Activated gamma-delta T cell treated with Interleukin-2 at 50 U/mL for 16 hours (primary cell): ENCODE measurements at places on chromosomes 2 and 18.
A peak's percentile ranks its signal among the peaks of the same experiment; 100 is the strongest.

GRCh38 chr2:171811245-171811628, 82.8 kb downstream of the SLC25A12 start:
- no peak for DNase-seq

GRCh38 chr2:213149294-213149875, 2.0 kb downstream of the IKZF2 start:
- no peak for DNase-seq

GRCh38 chr18:36327352-36328316, 30.1 kb downstream of the FHOD3 start:
- DNase-seq, result no peak

DNA sequence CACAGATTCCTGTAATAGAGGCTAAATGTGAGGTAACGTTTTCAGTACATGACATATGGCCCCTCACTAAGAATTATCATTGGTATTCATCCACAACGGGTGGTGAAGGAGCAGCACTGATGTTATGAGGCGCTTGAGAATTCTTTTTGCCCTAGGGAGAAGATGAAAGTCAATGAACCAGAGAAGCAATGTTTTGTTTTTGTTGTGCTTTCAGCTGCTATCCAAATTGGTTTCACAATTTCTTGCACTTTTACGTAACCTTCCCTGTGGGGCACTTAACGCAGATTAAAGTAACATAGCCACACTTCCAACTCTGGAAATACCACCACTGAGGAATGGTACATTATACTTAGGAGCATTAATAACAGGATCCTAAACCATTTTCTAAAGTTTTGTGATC, 13.3 kb upstream of the CCDC85A start:
- no peak for DNase-seq

DNA sequence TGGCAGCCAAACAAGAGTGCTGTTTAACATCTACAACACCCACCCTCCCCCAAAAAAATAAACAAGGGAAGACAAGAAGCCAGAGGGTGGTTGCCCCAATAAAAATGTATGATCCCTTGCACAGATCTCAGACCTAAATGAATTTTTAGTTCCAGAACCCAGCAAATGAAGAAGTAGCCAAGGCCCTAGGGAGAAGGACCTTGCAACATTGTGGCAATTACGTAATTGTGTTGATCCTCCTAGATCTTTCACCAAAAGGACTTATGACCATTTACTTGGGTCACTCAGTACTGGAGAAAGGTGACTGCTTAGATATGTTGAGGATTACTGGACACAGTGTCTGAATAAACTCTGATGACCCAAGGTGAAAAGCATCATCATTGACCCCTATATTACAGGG, 1393.8 kb downstream of the LRP1B start:
- no peak for DNase-seq

DNA sequence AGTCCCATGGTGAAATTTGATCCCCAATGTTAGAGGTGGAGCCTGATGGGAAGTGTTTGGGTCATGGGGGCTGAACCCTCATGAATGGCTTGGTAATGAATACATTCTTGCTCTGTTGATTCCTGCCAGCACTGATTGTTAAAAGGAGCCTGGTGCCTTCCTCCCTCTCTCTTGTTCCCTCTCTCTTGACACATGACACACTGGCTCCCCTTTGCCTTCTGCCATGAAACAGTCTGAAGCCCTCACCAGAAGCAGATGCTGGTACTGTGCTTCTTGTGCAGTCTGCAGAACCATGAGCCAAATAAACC, 30.6 kb upstream of the EPC2 start:
- DNase-seq, result no peak

- DNase-seq, result no peak
These were observed 135.1 kb downstream of the CELF4 start for GRCh38 chr18:37430357-37431076.

GRCh38 chr2:138036522-138036921, 72.2 kb downstream of the HNMT start:
- DNase-seq, result no peak

GRCh38 chr2:168312036-168312822, 64.8 kb upstream of the STK39 start:
- no peak for DNase-seq

- DNase-seq, result no peak
These were observed 119.5 kb downstream of the SMAD7 start for GRCh38 chr18:48831113-48831759.

GRCh38 chr2:230849633-230850357, 14.9 kb upstream of the ITM2C start:
- DNase-seq, result peak; percentile 74

DNA sequence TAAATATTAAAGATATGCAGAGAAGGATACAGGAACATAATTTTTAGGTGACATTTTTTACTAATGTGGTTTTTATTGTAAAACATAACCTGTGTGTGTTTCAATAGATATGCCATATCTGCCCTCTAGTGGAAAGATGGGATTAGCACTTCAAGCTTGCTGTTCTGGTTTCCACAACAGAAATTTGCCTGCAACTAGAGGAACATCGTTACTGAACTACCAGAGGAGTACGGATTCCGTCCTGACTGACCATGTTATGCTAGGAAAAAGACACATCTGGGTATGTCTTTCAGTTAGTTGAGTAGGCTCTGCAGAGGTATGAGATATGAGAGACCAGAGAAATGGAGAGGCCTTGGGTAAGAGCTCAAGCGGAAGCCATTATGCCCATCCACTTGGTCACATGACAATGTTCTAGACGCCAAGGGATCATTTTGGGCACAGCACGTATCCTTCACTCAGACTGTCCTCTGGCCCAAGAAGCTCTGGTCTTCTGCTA, 104.9 kb downstream of the MBD2 start:
- DNase-seq, result no peak

GRCh38 chr2:207951734-207952470, 73.4 kb downstream of the PLEKHM3 start:
- DNase-seq, result no peak

- DNase-seq, result no peak
These were observed 251.7 kb downstream of the LRRTM4 start for GRCh38 chr2:77270433-77270832.

DNA sequence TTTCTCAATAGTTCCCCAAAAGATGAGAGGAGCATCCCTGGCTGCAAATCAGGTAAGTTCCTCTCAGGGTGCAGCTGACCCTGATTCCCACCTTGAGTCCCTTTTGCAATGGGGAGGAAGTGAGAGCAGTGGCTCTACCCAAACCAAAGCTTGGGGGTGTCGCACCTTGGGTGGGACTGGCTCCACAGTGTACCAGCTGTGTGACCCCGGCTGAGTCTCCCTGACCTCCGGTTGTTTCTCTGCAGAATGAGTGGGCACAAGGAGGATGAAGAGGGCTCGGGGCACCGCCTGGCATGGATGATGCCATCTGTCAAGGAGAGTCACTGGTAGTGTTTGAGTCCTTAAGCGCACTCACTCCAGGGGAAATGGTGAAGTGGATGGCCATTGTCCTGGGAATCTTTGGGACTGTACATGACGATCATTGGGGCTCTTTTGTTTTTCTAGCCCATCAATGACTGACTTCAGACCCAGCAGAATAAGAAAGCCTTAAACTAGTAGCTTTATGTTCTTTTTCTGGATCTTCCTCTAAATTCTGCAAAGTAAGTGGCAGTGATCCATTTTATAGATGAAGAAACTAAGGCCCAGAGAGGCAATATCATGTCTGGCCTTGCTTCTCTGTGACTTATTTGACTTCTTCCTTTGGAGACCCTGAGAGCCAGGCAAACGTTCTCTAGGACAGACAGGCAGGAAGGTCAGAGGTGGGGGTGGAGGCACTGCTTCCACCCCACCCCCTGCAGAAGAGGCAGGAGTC, 106.3 kb upstream of the ST3GAL5 start:
- no peak for DNase-seq

DNA sequence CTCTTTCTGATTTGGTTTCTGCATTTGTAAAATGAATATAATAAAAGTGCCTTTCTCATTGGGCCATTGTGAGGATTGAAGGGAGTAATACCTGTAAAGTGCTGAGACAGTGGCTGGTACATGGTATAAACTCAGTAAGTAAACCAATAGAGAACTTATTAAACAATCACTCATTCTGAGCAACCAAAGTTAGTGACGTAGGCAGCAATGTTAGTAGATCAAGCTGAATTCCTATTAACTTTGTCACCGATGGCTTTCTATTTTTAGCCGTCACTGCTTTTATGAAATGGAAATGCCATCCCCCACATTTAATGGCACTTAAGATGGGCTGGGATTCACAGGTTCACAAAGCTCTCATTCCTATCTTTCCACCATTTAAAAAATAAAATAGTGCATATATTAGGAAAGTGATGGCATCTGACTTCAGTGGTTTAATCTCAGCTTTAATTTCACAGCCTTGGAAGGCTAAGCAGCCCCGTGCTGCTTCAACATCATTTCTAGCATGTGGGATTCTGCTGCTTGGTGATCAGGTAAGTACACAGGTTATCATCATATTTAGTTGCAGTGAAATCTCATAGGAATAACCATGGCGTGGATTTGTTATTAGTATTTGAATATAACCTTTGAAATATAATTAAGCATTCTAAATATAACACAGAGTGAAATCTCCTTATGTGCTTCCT, 17.6 kb upstream of the PPP4R1 start:
- no peak for DNase-seq

GRCh38 chr2:217203086-217203485, 343.2 kb upstream of the TNP1 start:
- no peak for DNase-seq

- DNase-seq, result no peak
These were observed 498.6 kb downstream of the TXNL1 start for GRCh38 chr18:56139792-56140254.

GRCh38 chr18:48514786-48515185, 24.0 kb upstream of the CTIF start:
- DNase-seq, result no peak

- DNase-seq, result no peak
These were observed 3.3 kb upstream of the ACTR3 start for GRCh38 chr2:113886479-113887008.

- DNase-seq, result no peak
These were observed 113.5 kb upstream of the NEDD4L start for GRCh38 chr18:57930476-57930875.

- DNase-seq, result no peak
These were observed 862.9 kb upstream of the ACVR2A start for GRCh38 chr2:146981921-146982320.

DNA sequence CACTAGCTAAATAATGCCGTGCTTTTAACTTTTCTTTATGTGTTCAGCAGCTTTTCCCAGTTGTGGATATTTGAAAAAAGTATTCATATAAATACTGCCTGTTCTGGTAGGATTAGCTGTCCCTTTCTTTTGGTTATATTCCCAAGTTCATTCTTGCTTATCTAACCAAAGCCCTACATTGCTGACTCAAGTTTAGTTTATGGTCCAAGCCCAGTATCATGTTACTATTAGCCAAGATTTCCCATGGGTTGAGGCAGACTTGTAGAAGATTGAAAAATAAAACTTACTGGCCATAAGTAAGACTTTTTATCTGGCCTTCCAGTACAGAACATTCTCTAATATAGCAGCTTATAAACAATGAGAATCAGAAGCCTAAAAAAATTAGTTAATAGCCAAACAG, 49.7 kb upstream of the NFE2L2 start:
- DNase-seq, result no peak

- DNase-seq, result no peak
These were observed 64.2 kb downstream of the PSMG2 start for GRCh38 chr18:12766986-12767433.
